ENCODE measurements at places on chromosomes 11 and 22. TPM values are rescaled to one million over a fixed set of nuclear protein-coding genes. Genes with fewer than 3 reads are reported as not detected.

GRCh38 chr11:75403983-75404658 is 4.8 kb downstream of the RPS3 start:
- no peak for DNase-seq

DNA sequence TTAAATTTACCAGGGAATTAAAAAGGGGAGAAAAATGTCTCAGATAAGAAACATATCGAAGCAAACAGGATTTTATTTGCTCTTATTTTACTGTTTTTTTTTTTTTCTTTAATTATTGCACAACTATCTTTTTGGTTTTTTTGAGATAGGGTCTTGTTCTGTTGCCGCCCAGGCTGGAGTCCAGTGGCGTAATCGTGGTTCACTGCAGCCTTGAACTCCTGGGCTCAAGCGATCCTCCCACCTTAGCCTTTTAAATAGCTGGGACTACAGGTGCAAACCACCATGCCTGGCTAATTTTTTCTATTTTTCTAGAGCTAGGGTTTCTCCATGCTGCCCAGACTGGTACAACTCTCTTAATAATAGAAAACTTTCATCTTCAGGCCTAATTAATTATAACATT is 32.5 kb downstream of the DRG1 start:
- no peak for DNase-seq

- no peak for DNase-seq
These were observed 57.4 kb downstream of the CHST1 start for GRCh38 chr11:45607995-45608394.

DNA sequence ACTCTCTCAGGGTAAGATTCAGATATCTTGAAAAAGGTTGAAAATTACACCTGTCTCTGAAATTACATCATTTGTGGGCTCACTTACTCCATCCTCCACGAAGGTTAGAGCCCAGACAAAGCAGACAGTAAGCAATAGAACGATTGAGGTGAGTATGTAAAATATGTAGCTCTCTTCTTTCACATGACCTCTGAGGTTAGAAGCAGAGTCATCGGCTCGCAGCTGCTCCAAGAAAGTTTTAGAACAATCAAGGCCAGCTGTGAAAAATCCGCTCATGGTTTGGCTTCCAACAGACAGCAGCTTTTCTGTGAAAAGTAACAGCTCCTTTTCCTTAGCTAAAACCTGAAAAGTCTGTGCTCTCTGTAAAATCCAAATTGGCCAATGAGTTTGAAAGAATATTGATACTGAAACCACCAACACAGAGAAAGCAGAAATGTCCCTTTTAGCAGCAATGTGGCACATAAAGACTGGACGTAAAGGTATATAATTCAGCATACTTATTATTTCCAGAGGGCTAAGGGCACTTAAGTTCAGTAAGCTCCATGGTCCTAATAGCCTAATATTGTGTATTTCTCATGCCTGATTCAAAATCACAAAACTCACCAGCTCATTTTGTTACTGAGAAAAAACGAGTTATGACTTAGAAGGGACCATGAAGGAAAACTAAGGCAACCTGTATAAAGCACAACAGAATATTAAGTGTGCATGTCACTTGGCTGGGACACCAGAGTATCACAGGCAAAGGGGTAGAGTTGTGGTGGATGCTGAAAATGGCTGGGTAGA is 78.2 kb downstream of the FAM76B start:
- DNase-seq: peak; percentile 76

DNA sequence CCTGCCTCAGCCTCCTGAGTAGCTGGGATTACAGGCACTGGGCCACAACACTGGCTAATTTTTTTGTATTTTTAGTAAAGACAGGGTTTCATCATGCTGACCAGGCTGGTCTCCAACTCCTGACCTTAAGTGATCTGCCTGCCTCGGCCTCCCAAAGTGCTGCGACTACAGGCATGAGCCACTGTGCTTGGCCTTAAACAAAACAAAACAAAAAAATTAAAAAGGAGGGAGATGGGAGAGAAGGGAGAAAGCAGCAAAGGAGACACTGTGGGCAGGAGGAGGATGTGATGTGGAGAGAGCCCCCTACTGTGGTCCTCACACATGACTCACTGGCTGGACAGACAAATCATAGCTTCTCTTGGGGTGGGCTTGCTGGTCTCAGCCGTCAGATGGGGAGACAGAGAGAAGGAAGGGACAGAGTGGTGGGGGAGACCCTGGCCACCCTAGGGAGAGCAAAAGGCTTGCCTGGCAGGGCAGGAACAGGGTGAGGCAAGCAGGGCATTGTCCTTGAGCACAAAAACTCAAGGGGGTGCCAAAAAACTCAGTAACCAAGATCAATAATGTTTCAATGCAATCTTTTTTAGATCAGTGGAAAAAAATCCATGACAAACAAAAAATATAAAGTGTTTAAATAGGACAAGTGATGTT is 31.6 kb downstream of the TPST2 start:
- DNase-seq: peak; percentile 56

- peak; percentile 60 for DNase-seq
These were observed 51.2 kb upstream of the EMID1 start for GRCh38 chr22:29154364-29155048.

DNA sequence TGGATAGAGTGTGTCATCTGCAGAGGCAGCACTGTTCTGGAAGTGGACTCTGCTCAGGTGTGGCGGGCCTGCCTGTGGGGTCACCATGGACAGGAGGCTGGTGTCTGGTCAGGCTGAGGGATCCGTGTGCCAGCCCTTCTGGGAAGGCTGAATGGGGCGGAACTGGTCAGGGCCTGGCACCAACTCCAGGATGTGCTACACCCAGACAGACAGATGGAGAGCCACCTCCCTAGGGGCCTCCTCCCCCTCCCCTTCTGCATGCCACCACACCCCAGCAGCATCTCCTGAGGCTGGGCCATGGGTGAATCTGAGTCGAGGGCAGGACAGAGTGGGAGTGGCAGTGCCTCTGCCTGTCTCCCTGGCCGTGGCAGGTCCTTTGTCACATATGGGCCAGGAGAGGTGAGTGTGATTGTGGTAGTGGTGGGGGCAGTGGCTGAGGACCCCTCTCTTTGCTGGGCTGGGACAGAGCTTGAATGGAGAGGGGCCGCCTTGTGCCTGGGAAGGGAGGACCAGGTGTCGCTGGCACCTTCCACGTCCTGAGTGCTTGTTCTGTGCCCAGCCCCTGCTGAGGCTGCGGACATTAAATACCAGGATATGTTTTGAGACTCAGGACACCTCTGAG is 29.1 kb downstream of the ST3GAL4 start:
- DNase-seq: no peak

DNA sequence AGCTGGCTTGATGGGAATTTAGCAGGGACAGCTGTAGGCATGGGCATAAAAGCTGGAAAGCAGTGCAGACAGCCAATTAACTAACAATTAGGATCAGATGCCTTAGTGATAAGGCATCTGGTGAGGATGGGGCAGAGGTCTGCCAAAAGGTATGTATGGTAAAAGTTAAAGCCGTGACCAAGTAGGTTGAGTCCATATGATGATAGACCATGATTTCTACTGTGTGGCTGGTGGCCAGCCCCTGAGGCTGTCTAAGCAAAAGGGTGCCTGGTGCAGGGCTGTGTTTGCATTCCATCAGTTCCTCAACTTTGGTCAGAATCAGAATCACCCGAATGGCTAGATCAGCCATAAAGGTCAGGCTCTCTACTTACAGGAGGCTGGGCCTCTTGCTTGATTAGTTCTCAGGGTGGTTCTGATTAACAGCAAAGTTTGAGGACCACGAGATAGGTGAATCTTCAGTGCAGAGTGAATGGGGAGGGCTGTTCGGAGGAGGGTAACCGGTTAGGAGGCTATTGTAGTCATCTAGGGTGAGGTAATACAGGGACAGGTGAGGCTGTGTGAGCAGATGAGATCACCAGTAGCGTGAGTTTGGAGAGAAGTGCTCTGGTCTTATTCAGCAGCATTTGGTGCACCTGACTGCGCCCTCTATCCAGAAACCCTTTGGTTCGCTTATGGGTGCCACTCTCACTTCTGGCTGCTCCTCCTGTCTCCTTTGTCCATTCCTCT is 27.2 kb downstream of the PPFIBP2 start:
- DNase-seq: no peak

DNA sequence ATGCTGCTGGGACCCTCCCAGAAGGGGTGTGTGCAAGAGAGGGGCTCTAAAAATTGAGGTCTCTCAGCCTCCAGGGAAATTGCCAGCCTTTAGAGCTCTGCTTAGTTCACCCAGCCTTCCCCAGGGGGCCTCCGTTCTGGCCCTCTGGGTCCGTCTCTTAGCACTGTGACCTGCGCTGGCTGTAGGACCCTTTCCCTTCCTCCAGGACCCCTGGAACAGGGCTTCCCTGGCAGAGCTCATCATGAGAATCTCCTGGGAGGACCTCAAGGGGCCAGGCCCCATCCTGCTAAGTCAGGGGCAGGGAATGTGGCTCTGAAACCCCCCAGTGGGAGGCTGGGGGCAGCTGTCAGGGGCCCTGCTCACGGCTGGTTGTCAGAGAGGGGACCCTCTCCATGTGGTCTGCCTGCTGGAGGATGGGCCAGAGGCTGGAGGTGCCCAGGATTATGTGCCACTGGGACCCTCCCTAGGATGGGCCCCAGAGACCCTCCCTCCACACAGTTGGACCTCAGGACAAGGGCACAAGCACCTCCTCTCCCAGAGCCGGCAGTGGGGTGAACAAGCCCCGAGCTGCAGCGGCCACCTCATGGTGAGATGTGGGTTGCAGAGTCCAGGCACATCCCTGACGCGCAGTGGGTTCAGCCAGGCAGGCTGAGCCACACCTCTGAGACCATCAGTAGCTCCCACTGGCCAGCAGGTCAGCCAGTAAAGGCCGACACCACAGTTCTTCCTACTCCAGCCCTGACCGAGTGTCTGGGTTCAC is 27.1 kb upstream of the GAL start:
- no peak for DNase-seq

- DNase-seq: peak; percentile 98
These were observed 113.6 kb downstream of the SIK3 start for GRCh38 chr11:116984589-116984988.

DNA sequence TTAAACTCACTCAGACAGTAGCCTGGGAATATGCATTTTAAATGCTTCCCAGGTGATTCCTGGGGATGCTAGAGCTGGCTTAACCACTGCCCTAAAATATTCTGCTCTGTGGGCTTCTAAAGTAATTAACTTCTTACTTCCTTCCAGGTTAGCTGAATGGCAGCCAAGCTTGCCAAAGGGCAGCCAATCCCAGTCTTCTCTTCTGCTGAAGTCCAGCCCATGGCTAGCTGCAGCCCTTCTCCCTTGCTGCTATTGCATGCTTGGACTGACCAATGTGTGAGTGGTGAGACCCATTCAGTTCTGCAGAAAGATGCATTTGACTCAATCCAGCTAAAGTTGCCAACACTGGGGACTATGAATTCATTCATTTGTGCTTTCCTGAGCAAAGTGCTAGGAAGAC is 411.9 kb downstream of the SOX6 start:
- DNase-seq: no peak

DNA sequence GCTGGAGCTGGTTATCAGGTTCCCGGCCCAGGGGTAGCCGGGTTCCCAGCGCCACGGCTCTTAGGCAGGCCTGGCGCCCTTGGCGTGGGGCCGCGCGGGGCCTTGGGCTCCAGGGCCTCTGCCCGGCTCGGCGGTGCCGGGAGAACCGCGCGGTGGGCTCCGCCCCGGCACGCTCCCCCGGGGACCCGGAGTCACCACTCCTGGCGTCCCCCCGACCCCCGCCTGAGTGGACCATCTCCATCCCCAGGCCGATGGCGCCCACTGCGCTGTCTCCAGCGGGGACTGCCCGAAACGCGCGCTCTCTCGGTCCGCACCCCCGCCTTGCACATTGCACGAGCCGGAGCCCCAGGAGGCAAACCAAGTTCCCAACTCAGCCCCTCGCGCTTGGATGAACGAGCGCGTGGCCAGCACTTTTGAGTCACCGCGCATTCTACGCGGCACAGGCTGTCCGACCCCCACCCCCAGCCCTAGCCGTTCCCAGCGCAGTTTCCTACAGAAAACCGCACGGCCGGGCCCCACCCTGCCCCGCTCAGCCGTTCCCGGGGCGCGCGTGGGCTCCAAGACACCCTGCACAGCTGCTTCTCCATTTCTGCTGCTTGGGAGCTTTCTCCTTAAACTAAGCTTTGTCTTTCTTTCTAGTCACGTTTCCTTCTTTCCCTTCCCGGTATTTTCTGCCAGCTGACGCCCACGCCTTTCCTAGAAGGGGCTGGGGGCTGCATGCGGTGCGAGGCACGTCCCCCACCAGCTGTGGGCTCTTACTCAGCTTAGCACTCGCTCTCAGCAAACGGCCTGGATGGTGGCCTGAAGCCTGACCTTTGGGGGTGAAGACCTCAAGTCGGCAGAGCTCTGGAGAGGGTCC is 650 bp upstream of the CHID1 start:
- DNase-seq: peak; percentile 49

DNA sequence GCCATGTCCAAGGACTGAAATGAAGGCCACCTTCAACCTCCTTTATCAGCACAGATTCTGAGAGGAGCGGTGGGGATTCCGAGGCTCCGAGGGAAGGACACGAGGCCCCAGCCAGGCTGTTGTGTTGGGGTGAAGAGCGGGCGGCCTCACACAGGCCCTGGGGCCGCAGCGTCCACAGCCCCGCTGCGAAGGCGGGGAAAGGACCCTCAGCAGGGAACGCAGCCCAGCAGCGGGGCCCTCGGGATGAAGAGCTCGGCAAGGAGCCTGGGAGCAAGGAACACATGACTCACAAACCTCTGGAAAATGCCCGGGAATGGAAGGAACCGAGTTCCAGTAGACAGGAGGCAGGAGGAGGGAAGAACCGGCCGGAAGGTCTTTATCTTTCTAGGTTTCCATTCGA is 227.2 kb downstream of the BRD1 start:
- no peak for DNase-seq

DNA sequence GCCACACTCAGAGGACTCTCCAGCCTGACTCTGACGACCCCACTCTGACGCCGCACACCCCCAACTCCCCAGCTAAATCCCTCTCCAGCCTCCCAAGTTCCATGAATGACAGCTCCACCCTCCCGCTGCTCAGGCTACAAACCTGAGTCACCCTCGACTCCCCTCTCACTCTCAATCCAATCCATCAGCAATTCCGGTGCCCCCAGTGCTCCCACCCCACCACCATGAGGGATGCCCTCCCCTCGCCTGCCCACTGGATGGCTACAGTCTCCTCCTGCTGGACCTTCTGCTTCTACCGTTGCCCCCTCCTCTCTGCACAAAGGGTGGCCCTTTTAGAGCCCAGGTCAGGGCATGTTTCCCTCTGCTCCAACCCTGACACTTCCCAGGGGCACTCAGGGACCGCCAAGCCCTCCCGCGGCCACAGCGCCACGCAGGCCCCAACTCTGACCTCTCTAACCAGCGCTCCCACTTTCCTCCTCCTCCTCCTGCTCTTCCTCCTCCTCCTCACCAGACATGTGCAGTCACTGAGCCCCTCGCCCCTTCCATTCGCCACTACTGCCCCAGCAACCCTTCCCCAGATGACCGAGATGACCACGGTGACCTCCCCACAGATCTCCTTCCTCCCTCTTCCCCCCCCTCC is 69.5 kb upstream of the NUP50 start:
- no peak for DNase-seq

Gene DEPDC7
- 3.5 TPM for total RNA-seq

Gene LARGE2
- total RNA-seq: not detected

Gene DEFB131B
- total RNA-seq: not detected

Gene GUCY1A2
- 1.1 TPM for total RNA-seq

Data from fibroblast of the aortic adventitia (primary cell).